ENCODE measurements at places on chromosomes 12 and 14.

- no peak for DNase-seq
Observed at GRCh38 chr12:12398026-12398859, 41.4 kb downstream of the BORCS5 start.

DNA sequence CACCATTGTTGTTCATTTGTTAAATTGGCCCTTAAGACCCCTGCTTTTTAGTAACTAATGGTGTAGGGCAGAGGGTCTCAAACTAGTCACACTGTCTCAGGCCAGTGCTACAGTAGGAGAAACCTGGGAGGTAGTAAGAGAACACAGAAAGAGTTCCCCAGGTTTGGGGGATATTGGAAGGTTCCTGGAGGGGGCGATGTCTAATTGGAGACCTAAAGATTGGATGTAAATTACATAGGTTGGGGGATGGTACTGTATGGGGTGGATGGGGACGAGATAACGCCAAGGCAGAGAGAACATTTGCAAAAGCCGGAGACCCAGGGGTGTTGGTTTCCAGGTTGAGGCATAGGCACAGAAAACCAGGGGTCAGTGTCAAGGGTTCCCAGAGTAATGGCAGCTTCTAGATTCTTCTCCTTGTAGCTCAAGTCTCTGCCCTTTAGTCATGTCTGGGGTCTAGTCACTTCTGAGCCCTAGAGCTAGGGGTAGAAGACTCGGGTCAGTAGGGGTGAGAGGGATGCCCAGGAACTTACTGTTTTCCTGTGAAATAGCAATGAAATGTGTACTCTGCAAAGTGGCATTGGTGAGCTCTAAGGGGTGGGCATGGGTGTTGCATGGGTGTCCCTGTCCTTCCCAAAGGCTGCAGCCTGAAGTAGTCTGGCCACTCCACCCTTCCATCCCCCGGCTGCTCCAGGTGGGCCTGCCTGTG, 21.8 kb downstream of the PLEKHG3 start:
- no peak for DNase-seq

- no peak for DNase-seq
Observed at GRCh38 chr12:26987634-26988424, 26.4 kb downstream of the TM7SF3 start.

DNA sequence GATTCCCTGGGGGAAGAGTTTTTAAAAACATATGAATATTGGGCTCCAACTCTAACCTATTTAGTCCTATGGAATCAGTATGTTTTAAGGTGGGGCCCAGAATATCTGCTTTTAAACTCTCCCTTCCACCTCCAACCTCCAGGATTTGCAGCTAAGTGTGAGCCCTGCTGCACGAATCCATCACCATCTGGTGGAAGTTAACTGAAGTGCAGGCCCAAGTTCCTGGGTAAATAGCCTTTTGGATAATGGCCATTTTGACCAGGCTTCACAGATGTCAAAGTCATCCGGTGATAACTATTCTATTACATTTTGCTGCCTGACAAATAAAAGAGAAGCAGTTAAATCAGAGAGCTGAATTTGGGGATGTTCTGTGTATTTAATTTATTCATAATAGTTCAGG, 58.1 kb upstream of the RMST start:
- peak; percentile 53 for DNase-seq

GRCh38 chr14:33254342-33254741, 315.7 kb downstream of the NPAS3 start:
- no peak for DNase-seq

DNA sequence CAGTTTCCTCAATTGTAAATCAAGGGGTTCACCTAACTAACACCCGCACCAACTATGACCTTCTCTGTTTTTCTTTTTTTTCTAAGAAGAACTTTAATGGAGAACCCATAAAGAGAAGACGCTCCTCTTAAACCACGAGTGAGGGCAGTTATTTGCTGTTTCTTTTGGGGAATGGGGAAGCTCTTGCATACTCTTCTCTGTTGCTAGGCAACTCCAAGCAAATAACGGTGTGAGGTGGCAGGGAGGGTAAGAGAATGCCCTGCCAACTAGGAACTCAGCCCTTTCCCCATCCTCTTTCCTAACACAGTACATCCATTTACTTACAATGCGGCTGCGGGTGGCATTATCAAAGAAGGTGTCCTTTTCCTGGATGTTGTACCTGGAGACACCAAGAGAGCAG, 114.9 kb downstream of the ANO2 start:
- DNase-seq, result no peak

- DNase-seq, result no peak
Observed at GRCh38 chr14:26626256-26626655, 28.4 kb upstream of the NOVA1 start.

- DNase-seq, result no peak
Observed at GRCh38 chr12:46454981-46455380, 82.4 kb upstream of the SLC38A2 start.

DNA sequence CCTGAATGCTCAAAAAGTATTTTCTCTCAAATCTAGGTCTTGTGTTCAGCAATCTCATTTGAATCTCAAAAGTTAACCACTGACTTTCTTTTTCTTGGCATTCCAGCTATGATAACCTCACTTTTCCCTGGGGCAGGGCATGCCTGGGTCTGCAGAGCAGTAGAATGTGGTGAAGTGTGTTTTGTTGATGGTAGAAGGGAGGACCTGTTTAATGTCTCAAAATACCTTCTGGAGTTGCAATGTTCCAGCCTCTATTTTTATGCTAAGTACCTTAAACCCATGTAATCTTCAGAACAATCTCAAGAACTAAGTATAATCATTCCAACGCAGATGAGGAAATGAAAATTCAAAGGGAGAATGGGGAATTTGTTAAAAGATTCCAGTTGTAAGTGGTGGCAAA, 82.1 kb upstream of the FUT8 start:
- DNase-seq, result no peak

GRCh38 chr14:95255013-95255412, 64.7 kb downstream of the CLMN start:
- peak; percentile 70 for DNase-seq

DNA sequence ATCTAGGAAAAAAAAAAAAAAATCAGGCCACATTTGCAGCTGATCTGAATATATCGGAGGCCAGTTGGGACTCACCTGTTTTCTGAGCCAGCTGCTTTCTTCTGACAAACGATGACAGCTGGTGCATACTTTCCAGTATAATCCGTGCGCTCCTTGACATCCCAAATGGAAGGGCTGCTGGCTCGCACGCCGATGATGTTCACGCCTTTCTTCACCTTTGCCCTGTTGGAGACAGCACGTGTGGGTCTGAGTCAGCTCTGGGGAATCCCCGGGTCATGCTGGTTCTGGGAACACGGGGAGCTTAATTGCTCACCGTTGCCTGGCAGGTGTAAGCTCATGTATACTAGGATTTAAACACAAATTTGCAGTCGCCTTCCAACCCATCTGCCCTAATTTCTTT, 372.8 kb downstream of the TMEM132D start:
- peak; percentile 63 for DNase-seq

GRCh38 chr14:52025310-52025709, 36.0 kb downstream of the RTRAF start:
- no peak for DNase-seq

DNA sequence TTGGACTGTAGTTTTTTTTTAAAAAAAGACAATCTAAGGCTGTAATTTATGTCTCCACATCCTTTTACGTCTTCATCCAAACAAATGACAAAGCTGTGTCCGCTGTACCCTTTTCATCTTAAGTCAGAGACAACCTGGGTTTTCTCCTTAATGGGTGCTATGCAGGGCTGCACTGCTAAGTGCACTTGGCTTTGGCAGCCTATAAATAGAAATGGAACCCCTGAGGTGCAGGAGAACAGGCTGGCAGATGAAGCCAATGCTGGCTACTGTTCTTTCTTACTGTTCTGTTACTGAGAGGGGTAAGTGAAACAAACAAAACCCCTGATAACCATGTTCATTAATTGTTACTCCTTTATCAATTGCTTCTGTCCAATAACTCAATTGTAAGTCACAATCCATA, 47.1 kb upstream of the KICS2 start:
- DNase-seq, result no peak

DNA sequence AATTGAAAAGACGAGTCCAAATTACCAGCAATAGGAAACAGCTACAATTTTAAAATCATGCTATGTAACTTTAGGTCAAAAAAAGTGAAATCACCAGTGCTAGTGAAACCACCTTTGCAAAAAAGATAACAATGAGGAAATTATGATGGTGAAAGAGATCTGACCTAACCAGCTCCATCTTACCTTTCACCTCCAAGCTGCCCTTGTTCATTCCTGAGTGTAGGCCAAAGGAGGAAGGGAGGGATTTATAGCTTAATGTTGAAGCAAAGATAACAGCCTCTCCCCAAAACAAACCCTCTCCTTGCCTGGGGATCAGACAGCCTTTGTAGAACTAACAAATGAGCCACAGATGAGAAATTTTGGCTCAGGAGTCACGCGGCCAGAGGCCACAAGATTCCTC, 83.2 kb upstream of the EIF5 start:
- no peak for DNase-seq

- DNase-seq, result no peak
Observed at GRCh38 chr14:54572316-54572715, 5.4 kb downstream of the SAMD4A start.

- DNase-seq, result no peak
Observed at GRCh38 chr12:83210933-83211332, 524.2 kb downstream of the TMTC2 start.

DNA sequence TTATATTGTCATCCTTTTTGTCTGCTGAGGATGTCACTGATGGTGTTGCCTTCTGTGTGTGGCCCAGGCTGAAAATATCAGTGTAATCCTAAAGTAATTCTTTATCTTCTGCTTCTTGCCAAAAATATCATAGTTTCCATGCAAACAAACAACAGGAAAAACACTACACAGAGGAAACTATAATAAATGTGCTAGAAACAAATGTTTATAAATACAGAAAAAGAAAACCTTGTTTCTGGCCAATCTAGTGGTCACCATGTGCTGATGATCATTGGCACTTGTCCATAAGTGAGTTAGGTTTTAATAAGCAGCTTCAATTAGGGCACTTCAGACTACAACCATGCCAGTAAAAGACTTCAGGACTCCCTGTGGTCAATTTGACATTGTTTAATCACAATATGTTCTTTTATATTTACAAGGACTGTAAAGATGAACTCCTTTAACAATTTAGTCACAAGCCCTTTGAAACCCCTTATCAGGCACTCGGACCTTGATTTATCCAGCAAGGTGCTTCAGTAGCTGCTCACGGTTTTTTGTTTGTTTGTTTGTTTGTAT, 124.8 kb downstream of the TMTC3 start:
- no peak for DNase-seq

DNA sequence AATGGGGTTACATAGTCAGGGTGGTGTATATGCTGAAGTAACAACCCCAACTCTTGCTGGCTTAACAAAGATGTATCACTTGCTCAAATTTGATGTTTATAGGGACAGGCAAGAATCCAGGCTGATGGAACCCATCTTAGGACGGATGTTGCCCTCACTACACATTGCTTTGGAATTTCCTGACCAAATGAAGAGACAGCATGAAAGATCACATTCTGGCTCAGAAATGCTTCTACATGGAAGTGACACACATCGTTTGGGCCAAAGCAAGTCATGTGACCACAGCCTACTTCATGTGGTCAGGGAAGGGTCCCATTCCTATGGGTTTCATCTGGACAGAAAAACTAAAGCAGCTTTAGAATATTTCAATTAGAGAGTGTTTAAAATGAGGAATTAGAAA, 345.8 kb downstream of the TMEM132D start:
- DNase-seq, result no peak

- peak; percentile 51 for DNase-seq
Observed at GRCh38 chr14:95774265-95775160, 60.6 kb upstream of the TCL1A start.

DNA sequence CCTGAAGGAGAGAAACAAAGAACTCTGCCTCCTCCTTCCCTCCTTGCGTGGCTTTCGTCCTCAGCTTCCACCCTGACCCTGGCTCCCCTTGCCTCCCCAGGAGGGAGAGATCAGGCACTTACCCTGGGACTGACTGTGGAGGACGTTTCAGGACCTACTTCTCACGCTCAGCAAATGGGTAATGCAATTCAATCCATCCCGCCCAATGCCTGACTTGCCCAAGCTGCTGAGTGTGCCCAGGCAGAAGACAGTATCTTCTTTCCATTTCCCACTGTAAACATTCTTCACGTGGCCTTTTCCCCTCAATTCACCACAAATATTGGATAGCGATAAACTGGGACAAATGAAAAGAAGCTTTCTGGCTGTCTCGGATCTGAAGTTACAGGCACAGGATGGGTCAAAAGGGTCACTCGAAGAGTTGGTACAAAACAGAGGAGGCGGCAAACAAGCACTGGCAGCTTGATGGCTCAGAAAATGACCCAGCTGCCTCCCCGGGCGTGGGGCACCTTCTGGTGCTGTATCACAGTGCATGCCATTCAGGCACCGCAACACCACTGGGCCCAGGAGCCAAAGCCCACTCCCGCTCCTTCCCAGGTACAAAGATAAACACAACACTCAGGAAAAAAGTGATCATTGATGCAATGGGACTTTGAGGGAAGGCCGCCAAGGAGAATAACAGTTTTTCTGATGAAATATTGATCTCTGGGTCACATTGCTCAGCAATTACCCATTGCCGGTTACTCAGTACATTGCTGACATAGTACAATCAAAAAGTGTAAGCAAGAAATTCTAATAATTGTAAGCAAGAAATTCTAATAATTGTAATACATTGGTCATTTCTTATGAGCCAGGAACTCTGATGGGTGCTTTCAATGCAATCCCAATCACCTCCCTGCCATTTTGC, 65.8 kb downstream of the TRIM9 start:
- DNase-seq, result no peak

GRCh38 chr12:30862486-30862885, 64.1 kb upstream of the TSPAN11 start:
- DNase-seq, result no peak

DNA sequence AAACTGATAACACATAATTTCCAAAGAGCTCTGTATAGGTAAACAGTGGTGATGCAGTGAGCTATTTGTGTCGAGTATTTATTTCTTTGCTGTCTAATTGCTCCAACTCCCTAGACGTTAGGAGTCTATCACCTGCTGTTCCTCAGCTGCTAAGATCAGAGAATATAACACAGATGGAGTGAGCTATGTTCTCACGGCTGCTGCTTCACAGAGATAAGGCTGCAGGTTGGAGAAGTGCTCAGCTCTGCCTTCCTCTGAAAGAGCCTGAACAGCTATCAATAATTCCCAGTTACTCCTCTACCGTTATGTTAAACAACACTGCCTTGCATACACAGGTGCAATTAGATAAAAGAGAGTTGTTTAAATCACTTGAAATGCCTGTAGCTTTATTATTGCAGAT, 103.2 kb upstream of the MDGA2 start:
- peak; percentile 71 for DNase-seq

GRCh38 chr14:59816941-59817340, 53.6 kb downstream of the RTN1 start:
- DNase-seq, result no peak

DNA sequence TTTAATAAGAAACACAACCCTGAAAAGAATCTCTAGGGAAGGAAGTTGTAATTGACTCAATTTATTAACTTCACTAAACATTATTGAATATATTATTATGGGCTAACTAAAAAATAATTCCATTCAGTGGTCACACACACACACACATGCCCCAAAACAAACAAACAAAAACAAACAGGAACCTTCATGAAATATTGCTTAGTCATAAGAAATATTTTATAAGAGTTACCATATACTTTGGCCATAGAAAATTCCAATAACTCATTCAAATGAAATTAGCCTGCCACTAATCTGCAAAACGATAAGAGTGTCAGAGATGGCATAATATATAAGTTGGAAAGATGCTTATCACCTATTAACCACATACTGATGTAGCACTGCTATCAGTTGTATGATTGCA, 268.4 kb upstream of the AMIGO2 start:
- no peak for DNase-seq
